ENCODE measurements at places on chromosomes 6 and 20.

GRCh38 chr6:28945349-28945748 lies 21.6 kb upstream of the TRIM27 start:
- DNase-seq, result no peak

GRCh38 chr6:44061375-44062104 lies 65.7 kb downstream of the MRPL14 start:
- DNase-seq, result no peak

DNA sequence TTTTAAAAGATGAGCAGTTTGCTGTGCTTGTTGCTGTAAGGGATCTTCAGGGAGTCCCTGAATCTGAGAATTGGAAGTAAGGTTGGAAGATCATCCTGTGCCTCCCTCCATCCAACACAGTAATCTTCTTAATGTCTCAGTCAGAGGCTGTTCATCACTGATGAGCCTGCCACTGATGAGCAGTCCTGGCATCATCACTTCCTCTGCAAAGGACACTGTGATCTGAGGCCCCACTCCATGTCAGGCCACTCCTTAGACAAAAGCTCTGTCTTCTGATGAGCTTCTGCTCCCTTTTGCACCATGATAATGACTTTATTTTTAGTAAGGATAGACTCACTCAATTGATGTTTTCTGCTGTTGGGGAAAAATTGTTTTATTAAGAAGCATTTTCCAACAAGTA lies 121.0 kb downstream of the UST start:
- no peak for DNase-seq

DNA sequence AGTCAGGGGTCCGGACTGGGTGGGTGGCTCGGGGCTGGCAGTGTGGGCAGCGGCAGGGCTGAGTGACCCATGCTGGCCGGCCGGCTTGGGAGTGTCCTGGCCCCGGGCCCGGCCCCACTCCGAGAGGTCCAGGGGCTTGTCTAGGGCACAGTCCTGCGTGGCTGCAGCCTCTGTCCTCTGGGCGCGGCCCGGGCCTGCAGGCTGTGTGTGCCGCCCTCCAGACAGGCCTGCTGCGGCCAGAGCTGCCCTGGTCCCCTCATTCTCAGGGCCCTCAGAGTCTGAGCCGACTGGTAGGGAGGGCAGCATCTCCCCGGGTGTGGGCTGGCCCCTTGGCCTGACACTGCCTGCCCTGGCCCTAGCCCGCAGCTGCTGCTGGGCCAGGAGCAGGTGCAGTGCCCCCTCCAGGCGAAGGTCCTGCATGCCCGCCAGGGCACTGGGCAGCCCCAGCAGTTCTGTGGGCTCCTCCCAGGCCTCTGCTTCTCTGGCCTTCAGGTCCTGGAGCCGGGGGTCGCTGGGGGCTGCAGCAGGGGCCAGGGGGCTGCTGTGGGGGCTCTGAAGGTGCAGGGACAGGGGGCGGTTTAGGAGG lies 6.9 kb upstream of the CABLES2 start:
- peak; percentile 98 for DNase-seq

GRCh38 chr6:144467172-144467762 lies 182.1 kb downstream of the UTRN start:
- no peak for DNase-seq

- no peak for DNase-seq
These were observed 3.1 kb upstream of the HINT3 start for GRCh38 chr6:125953502-125953875.

DNA sequence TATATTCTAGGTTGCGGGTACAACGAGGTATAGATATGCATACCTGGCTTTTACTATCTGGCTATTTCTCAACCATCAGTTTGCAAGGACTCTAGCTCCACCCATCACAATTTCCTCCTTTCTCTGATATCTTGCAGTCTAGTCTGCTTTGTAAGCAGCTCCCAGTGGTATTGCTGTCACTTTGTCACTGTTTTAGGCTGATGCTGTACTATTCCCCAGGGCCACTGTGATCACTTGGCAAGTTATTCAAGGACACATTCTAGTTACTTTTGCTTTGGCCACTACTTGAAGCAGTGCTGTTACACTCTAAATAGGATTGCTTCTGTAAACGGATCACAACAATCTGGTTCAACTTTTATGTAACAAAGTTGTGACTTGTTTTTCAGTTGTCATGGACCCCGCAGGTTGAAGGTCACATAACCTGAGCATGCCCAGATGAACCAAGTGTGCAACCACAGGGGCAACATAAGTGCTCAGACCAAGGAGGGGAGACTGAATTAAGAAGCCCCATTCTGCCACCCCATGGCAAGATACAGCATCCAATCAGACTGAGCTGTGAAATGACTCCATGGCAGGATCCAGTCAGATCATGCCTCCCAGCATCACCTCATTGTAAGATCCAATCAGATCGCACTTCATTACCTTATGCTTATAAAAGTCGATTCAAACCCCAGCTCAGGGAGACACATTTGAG lies 588.4 kb upstream of the CITED2 start:
- no peak for DNase-seq

DNA sequence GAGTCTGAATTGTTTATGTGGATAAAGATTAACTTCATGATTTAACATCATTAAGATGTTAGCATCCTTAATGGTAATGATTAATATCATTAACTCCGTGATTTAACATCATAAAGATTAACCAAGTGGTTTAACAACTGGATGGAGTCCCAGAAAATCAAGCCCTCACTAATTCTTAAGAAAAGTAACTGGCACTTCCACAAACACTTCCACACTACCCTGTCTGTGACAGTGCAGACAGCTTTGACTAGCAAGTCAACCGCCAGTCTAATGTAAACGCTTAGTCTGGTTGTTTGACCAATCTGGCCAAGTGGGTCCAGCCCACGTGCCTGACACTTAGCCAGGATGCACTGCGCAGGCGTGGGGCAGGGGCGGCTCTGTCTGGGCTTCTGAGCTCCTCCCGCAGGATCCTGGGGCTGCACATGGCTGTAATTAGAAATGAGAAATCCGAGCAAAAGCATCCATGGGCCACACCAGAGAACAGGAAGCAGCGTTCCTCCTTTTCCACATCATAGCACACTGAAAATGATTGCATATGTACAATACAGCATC lies 424.2 kb downstream of the FOXA2 start:
- no peak for DNase-seq

- no peak for DNase-seq
These were observed 349.1 kb upstream of the GJE1 start for GRCh38 chr6:141783585-141783984.

DNA sequence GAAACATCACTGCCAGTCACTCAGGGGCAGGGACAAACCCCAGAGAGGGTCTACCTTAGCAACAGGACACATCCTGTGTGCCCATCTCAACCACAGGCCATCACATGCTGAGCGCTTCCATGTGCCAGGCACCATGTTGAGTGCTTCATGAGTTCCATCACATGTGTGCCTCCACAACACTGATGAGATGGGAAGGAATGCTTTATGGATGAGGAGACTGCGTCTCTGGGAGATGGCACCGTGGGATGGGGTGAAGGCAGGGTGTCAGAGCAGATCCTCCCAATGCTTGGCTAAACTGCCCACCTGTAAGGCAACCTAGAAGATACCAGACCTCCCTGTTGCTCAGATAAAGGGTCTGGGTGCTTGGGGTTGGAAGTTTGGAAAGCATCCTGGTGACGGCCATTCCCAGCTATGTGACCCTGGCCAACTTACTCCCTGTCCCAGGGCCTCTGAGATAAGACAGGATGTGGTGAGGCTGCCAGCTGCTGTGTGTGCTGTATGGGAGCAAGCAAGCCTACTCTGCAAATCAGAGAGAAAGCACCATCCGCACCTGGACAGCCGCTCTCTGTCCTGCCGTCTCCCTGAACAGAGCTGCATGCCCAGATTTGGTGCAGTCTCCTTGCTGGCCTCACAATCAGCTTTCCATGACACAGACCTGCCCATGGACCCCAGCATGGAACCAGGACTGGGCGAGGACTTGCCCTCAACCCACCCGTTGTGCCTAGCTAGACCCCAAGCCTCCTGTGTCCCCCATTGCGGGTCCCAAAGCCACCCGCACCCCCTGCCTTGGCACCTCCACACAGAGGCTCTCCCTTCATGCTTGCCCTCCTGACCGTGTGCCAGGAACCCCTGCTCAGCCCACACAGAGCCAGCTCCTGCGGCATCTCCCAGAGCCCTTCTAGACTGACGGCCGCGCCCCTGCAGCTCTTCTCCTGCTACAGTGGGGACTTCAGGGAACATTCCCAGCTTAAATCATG lies 143.7 kb downstream of the SYNDIG1 start:
- no peak for DNase-seq

DNA sequence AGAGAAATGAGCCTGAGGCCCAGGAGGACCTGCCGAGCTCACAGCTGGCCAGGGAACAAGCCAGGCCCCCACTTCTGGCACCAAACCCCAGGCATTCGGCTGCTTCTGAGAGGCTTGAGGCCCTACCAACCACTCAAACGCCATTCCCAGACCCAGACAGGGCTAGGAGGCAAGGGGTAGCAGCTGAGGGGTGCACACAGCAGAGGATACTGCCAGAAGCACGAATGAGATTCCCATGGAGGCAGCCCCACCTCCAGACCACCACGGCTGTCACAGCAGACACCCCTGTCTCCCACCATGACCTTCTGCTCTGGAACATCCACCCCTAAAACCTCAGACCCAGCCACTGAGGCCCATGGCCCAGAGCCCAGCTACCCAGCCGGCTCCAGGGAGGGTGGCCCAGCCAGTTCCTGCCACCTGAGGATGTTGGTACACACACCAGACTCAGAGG lies 36.1 kb downstream of the NTSR1 start:
- DNase-seq, result no peak

DNA sequence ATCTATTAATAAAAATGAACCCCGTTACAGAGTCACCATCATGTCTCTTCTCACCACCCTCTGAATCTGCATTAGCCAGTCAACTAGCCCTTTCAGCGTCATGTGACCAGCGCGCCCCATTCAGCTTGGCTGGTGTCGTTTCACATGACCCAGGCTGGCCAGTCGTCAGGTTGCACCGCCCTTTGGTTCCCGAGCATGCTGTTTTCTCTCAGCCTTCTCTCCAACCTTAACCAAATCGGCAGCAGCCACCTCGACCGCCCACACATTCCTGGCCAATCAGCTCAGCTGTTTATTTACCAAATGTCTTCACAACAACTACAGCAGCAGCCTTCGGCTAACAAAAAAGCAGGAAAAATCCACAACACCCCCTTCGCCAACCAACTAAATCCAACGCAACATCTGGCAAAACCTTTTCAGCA lies 5.6 kb downstream of the SRSF3 start:
- DNase-seq, result no peak

DNA sequence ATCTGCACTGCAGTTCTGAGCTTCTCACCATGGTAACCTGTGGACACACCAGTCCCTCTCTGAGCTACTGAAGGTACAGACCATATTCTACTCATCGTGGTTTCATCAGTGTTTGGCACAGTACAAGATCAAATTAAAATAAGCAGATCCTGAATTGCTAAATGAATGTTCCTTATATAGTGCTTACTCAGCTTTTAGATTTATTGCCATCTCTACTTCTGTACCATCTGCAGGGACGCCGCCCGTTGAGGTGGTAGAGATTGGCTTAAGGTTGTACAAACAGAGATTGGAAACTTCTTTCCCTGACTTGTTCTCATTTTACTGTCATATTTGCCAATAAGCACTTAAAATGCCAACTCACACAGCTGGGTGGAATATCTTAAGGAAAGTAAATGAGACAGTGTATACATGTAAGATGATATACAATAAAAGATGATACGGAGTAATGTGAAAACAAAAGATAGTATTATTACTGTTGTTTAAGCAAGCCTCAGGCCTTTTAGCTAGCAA lies 223.4 kb upstream of the FOXQ1 start:
- no peak for DNase-seq

- DNase-seq, result no peak
These were observed 1.5 kb upstream of the ADGRG6 start for GRCh38 chr6:142300302-142300701.

DNA sequence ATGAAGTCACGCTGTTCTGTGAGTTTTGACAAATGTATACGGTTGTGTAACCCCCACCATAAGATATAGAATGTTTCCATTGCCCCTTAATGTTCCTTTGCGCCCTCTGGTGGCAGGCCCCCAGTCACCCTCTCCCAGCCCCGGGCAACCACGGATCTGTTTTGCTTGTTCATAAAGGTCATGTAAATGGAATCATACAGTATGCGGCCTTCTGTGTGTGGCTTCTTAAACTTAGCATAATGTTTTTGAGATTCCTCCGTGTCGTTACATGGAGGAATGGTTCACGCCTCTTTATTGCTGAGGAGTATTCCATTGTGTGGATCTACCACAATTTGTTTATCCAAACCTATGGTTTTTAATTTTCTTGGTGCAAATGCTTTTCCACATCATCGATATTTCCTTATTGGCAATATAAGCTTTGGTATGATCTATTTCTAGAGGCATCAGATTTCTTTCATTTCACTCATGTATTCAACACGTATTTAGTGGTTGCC lies 28.4 kb downstream of the LYRM2 start:
- DNase-seq, result peak; percentile 59

DNA sequence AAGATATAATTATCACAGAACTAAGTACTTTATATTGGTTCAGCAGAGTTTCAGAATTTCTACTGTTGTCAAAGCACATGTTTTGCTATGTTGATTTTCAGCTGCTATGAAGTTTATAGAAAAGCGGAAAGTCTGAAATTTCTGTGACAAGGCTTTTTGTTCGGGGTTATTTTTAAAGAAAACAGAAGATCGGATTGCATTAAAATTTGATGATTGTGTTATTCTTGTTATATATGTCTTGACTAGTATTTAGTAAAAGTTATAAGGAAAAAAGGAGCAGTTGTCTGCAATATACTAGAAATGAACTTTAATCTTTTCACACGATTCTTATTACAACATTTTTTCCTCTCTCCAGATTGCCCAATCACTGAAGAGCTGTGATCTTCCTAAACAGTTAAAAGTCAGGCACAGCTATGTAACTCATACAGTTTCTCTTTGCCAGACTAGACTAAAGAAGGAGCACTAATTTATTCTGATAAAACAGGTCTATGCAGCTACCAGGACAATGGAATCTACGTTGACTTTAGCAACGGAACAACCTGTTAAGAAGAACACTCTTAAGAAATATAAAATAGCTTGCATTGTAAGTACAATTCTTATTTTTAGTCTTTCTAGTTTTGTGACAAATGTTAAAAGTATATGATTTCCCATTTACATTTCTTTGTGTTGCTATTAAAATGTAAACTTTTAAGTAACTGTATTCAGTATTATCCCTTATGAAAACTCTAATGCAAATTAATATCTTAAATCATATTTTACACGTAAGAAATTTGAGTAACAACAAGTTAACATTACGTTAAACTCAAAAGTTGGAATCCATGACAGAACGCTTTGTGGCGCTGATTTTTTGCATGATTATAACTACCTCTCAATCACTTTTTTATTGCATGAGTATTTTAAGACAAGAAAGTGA lies at the start of gene ENPP3:
TSS of gene ENPP3 (plus strand) at position 423 of the 913 bp plus-strand sequence. CDS start at position 506, 83 bp downstream.
- no peak for DNase-seq

DNA sequence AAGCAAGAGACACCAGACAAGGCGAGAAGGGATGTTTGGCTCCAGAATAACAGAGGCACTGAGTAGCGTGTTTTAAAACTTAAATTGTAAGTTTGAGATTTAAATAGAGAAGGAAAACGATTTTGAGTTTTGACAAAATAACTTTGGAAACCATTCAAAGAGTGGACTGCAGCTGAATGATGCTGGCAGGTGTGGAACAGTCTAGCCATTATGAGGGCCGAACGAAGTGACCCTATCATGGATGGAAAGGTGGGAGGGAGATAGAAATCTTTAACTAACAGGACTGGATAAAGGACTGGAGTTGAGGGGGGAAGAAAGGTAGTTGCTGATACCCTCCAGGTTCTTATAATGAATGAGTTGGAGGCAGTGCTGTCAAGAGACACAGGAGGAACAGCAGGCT lies 248.4 kb downstream of the PACRG start:
- DNase-seq, result no peak

GRCh38 chr20:41782730-41783406 lies 164.7 kb upstream of the CHD6 start:
- no peak for DNase-seq

- no peak for DNase-seq
These were observed 39.0 kb downstream of the MAS1 start for GRCh38 chr6:159929819-159930218.

Data from 8988T (cell line).